ENCODE measurements at places on chromosomes 5 and 9.

- DNase-seq, result no peak
Observed at GRCh38 chr9:75500479-75500878, 390.0 kb upstream of the PCSK5 start.

GRCh38 chr5:178288401-178289368, 56.1 kb upstream of the PHYKPL start:
- DNase-seq, result no peak

DNA sequence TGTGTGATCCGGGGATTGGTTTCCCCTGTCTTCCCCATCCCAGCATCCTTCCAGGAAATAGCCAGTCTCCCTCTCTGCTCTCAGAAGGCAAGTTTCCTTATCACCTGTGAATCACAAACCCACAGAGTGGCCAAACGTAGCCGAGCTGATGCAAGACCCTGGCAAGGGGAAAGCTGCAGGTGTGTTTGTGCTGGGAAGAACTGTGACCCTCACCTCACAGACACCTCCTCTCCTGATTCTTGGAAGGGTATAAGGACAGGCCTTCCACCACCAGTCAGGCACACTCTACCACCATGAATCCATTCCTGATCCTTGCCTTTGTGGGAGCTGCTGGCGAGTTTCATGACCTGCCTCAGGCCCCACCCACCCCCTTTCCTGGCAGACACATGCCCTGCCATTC, at the start of gene PRSS3:
Gene PRSS3 (plus strand): TSS at position 281 of the 400 bp plus-strand sequence. CDS start 13 bp downstream, at position 294.
- DNase-seq, result no peak

- DNase-seq, result no peak
Observed at GRCh38 chr9:107972346-107972745, 482.8 kb upstream of the KLF4 start.

DNA sequence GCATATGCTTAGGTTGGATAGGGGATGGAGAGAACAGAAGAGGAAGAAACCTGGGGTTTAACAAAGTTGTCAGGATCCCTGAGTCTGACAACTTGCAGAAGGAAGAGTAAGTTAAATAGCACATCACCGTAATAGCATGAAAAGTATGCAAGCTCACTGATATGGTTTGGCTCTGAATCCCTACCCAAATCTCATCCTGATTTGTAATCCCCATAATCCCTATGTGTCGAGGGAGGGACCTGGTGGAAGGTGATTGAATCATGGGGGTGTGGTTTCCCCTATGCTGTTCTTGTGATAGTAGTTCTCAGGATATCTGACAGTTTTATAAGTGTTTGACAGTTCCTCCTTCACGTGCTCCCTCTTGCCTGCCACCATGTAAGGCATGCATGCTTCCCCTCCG, 193.3 kb downstream of the PSAT1 start:
- no peak for DNase-seq

DNA sequence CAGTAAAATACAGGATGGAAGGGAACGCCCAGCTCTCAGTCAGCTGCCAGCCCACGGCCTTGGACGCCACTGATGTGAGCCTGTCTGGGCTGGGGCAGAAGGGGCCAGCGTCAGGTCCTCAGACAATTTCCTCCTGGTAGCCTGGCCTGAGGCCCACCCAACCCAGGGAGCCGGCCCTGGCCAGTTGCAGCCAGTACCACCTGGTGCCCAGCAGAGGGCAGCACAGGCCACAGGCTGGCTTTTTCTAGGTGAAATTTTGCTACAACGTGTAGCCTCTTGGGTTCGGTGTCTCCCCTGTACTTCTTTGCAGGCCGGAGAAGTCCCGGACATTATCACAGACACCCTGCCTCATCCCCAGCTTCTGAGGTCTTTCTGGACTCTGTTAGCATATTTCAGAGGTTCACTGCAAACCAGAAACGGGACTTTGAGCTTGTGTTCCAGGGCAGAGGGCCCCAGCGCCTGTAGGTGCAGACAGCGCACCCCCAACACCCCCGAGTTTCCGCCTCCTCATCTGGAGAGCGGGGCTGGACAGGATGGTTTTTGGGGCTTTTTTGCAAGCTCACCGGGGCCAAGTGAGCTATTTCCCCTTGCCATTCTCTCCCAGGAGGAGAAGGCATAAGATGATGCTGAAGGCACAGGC, 45.9 kb upstream of the KCNMB1 start:
- no peak for DNase-seq

DNA sequence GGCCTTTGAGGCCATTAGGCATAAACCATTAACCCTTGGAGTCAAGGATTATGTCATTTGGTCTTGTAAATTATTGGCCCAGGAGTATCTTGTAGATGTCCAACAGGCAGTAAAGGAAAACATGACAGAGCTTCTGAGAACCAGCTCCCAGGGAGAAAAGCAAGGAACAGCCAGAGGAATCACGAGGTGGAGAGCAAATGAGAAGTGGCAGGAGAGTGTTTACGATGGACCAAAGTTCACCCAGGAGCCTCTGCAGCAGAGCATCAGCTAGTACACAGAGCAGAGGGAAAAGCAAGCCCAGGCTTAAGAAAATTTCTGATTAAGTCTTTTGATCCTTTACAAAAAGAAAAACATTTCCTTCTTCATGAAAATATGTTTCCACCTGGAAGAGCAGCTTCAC, 206.2 kb downstream of the NDUFS4 start:
- no peak for DNase-seq

DNA sequence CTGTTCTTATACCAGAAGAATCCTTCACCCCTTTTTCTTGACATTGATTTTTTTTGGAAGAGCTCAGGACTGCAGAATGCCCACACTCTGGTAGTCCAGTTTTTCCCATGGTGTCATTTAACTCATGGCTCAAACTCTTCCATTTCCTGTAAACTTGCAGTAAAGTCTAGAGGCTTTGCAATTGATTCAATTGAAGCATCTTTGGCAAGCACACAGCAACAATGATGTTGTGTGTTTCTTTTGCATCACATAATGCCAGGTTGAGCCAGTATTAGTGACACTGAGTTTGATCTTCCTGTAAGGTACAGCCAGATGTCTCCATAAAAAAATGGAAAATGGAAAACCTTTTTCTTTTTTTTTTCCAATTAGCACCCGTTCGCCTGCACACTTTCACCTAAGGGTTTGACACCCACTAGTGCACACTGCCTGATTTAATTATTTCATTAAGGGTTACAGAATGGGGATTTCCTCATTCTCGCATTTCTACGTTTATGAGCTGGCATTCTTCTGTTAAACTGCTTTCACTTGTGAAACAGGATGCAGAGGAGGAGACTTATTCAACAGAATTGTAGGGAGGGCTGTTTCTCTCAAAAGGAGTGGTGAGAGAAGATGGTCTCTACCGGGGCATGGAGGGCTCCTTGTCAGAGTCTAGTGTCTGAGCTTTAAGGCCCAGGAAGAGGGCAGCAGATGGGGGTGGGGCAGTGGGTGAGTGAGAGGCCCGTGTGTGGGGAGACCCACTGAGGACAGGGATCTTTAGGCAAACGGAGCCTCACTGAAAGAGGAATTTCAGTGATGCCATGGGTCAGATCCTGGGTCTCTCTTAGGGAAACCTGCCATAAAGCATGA, 2.2 kb upstream of the S1PR3 start:
- no peak for DNase-seq

GRCh38 chr5:172846249-172846648, 12.2 kb downstream of the ERGIC1 start:
- DNase-seq, result no peak

- no peak for DNase-seq
Observed at GRCh38 chr9:105055917-105056316, 128.0 kb upstream of the ABCA1 start.
